Ascending aorta (tissue), 2 donors: ENCODE measurements at places on chromosomes 11 and 22. TPM values are rescaled to one million over a fixed set of nuclear protein-coding genes. Genes with fewer than 3 reads are reported as not detected.
A peak's percentile ranks its signal among the peaks of the same experiment; 100 is the strongest.

The PGGHG gene
- total RNA-seq, result 155 TPM

GRCh38 chr11:117814766-117815261 is 9.7 kb downstream of the FXYD2 start:
- peak; percentile 81 for DNase-seq

DNA sequence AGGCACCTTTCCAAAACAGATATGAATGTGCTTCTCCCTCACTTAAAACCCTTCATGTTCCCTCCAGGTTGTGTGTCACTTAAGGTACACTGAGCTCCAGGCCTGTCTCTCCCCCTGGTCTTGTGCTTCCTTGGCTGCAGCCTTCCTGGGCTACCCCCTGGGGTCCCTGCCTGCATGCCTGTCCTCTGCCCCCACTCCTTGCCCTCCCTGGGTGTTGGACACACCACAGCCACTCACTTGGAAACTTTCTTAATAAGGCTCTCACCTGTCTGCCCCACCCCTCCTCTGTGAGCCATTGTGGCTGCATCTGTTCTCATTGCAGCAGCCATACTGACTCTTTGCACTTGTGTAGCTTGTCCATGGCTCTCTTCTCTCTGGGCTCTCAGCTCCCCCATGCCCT is 60.6 kb downstream of the CABIN1 start:
- no peak for DNase-seq

DNA sequence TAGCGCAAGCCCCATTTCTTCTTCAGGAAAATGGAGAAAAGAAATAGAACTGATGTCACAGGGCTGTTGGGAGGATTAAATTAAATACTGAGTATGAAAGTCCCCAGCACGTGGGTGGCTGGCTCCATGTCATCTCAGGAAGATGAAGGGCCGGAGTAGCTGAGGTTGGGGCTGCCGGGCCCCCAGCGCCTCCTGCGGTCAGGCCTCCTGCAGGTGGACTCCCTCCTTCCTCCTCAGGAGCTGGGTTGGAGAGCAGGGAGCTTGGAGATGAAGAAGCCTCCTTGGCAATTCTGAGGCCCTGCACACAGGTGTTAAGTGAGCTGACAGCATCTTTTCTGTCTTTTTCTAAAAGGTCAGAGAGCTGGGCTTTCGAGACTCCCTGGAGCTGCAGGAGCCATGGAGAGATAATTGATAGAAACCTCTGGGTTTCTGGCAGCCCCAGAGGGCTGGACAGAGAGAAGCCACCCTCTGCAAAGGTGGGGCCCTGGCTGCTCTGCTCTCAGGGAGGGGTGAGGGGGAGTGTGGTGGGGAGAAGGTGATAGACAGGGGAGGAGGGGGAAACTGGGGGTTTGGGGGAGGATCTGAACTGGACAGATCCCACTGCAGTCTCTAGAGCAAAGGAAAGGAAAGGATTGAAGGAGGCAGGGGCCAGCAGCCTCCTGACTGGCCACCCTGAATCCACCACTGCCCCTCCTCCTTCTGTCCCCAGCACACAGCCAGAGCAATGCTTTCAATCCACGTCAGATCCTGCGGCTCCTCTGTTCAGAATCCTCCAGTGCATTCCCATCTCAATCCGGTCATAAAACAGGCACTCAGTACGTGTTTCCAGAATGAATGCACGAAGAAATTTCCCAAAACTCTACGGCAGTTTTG is 210.8 kb downstream of the CEP164 start:
- DNase-seq, result no peak

- DNase-seq, result no peak
Measured at GRCh38 chr11:118878163-118878563, 5.5 kb upstream of the CXCR5 start.

DNA sequence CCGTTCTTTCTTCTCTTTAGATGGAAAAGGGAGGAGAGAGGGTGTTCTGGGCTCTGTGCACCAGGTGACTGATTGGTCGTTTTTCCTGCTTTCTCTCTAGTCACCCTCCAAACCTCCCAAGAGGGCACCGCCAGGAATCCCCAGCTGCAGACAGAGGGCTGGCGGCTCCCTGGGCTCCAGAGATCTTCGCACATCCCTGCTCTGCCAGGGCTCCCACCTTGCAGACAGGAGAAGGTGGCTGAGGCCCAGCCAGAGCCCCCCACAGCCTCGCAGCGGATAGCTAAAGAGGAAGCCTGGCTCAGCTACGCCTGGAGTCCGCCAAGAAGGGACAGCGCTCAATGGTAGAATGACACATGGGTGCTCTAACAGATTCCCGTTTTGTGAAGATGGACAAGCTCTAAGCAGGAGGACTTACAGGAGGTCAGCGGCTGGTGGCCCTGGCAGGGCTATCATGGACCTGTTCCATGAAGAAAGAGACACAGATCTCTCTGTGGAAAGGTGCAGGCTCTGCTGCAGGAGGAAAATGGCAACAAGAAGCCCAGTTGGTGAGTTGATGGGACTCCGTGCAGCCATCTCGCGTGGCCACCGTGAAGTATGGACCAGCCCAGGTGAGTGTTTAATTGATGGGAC is 976.9 kb downstream of the BRD1 start:
- no peak for DNase-seq

DNA sequence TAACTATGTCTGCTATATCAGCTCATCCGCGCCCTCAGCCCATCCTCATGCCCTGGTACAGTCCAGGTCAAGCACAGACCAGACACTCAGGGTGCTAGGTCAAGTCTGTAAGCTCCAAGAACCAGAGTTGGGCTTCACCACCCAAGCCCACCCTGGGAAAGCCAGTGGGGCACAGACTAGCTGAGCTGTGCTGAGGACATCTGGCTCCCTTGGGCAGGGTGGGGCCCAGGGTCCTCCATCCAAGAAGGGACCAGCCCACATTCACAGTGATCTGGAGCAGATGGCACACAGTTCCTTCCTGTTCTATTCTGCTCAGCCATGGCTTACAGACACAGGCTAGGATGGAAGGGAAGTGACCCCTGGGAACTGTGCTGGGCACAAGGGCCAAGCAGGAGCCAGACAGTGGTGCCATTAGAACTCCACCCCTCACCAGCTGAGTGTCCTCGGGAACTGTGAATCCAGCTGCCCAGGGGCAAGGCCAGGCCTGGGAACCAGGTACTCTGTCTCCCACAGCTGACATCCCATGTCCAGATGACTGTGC is 9.1 kb downstream of the P2RY6 start:
- DNase-seq, result no peak

The OOSP2 gene
- not detected for total RNA-seq

GRCh38 chr11:10793470-10794255 is 15.1 kb downstream of the EIF4G2 start:
- DNase-seq, result no peak

GRCh38 chr11:20342347-20343141 is 21.0 kb upstream of the HTATIP2 start:
- DNase-seq, result no peak

The CSKMT gene
- not detected for total RNA-seq

DNA sequence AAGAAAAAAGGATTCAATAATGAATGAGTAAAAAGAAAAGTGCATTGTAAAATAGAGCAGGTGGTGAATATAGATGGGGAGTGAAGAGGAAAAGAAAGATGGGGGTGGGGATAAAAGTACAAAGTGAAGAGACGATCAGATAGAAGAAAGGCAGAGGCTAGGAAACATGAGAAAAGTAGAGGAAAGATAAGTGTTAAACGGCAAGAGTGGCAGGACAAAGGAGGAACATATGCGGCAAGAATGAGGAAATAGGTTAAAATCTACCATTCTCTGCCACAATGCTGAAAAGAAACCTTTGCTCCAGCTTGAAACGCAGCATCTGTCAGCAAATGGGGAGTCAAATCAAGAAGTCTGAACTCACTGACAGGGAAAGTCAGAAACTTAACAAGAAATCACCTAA is 6.8 kb downstream of the FUT4 start:
- DNase-seq, result no peak

DNA sequence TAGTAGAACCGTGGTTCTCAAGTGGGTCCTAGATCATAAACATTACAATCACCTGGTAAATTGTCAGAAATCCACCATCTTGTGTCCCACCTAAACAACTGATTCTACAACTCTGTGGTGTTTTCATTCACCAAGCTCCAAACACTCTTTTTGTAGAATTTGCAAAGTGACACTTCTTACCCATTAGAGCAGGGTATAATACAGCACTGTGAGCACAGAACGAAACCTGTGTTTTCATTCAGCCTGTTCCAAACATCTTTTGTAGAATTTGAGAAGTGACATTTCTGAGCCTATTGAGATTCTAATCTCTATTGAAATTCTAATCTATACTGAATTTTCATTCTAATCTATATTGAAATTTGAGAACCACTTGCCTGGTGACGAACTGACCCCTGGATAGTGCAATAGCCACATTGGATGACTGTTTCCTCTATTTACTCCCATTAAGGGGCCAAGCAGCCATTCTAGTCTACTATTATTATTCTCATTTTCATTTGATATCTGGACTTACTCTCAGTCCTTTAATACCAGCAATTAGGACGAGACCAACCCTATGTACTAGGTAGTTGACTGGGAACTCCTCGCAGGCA is 616.6 kb downstream of the LRRC4C start:
- no peak for DNase-seq

The PDGFB gene
- 8.9 TPM for total RNA-seq

The KCNJ1 gene
- not detected for total RNA-seq

The TRIM49D2 gene
- total RNA-seq, result not detected

The RHOD gene
- total RNA-seq, result 82.6 TPM

The AIFM3 gene
- total RNA-seq, result not detected

DNA sequence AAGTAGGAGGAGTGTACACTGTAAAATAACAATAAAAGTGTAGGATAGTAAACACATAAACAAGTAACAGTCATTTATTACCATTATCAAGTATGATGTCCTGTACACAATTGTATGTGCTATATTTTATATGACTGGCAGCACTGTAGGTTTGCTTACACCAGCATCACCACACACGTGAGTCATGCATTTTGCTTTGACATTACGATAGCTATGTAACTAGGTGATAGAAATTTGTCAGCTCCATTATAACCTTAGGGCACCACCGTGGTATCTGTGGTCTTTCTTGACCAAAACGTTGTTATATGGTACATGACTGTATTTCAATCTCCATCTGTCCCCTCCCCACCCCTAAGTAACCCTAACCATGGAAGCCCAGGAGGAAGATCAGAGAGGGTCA is 1.1 kb downstream of the DNAL4 start:
- DNase-seq, result no peak

DNA sequence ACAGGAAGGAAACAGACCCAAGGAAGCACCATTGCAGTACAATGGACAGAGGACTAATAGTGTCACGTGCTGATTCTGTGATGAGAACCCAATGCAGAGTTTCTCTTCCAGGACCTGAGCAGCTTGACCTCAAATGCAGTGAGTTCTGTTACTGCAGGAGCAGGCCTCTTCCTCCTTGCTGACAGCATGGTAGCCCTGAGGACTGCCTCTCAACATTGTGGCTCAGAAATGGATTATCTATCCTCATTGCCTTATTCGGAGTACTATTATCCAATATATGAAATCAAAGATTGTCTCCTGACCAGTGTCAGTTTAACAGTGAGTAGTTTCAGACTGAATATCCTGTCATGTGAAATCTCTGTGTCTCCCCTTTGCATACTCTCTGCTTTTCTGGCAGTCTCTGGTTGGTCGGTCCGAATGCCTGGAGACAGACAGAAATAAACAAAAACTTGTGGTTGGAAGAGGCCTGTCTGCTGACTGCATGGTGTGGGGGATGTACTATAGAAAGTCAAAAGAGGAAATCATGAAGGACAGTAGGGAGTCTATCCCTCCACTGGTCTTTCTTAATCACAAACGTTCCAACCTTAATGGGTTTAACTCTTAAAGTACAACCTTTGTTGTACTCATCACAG is 6.9 kb upstream of the MS4A14 start:
- DNase-seq, result no peak

The TM7SF2 gene
- total RNA-seq, result 10.6 TPM

DNA sequence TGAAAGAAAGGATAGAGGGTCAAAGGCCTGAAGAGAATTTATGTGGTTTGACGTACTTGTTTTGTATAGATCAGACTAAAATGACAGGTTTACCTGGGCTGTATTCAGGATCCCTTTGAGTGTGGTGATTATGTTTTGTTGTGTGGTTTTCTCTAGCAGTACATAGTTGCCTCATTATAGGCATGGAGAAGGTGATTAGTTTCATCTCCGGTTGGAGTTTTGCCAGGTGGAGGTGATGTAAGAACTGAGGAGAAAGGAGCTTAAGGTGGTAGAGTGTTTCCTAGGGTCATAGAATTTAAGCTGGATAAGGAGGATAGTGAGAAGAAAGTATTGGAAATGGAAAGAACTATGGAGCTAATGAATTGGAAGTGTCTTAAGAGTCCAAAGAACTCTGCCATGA is 229.0 kb downstream of the TMEM135 start:
- no peak for DNase-seq

The SAA1 gene
- 70.4 TPM for total RNA-seq

- DNase-seq, result no peak
Measured at GRCh38 chr11:61924064-61924455, 6.7 kb upstream of the RAB3IL1 start.

GRCh38 chr22:35620624-35621251 is 3.6 kb upstream of the MB start:
- DNase-seq, result no peak

GRCh38 chr11:1360181-1360834 is 29.4 kb upstream of the BRSK2 start:
- DNase-seq, result no peak

The RTN4RL2 gene
- 0.64 TPM for total RNA-seq

DNA sequence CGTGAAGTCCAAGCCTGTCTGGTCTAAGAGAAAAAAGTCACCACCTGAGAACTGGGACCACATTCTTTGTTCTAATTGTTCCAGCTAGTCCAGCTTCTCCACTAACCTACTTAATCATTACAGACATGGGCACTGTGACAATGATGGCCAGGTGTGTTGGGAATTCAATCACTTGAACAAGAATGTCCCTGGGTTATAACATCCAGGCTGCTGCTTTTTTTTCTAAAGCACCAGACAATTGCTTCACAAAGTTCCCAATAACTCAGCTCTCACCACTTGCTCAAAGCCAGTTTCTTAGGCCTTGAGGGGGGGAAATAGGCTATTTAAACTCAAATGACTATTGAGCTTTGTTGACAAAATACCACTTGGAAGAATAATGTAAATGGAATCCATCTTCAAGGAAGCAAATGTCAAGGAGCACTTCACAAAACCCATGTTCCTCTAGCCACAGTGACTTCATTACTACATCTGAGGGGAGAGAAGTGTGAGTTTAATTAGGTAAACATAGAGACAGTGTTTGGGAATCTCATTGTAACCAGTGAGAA is 80.3 kb downstream of the ME3 start:
- DNase-seq, result no peak

DNA sequence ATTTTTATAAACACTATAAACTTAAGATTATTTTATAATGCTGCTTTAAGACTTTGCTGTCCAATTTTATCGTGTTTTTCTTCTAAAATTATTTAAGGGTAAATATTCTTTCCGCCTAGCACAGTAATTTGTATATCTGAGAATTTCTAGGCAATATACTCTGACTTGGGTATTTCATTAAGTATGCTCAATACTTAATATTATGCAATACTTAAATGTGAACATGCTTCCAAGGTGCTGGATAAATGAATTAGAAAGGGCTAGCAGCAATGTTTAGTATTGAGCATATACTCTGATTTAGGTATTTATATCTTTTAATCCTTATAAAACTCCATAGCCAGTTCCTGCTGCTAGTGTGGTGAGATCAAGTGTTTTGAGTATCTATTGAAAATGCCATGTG is 60.3 kb upstream of the ANO3 start:
- DNase-seq, result no peak

- DNase-seq, result no peak
Measured at GRCh38 chr11:27433742-27434141, 38.8 kb downstream of the LGR4 start.
